ENCODE measurements at places on chromosomes 7 and 10.

- DNase-seq = no peak
These were observed 268.3 kb upstream of the FERD3L start for GRCh38 chr7:19413443-19413965.

- no peak for DNase-seq
These were observed 58.3 kb downstream of the CDK13 start for GRCh38 chr7:40008223-40008815.

DNA sequence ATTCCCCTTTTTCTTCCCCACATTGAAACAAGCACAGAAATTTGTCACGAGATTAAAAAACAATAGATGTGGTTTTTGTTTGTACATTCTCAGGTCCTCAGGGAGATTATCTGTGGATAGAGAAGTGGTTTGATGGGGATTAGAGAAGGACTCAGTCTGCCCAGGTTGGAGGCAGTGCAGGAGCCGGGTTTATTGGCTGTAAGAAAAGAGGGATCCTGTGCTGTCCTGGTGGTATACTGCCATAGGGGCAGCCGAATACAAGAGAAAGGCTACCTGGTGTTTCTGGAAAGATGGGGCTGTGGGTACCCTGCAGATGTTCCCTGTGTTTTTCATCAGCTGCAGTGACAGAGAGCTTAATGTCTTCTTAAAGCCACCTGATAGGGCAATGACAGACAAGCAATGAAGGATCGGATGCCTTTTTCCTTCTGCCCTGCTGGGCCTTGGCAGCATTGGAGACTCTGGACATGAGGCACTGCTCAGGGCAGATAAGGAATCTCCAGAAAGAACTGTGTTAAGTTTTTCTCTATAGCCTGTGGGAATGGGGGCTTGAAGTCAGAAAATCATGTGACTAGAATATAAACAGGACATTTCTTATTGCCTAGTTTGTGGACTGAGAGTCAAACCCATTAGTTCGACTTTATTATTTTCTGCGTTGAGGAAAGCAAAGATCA, 18.1 kb upstream of the GPR141 start:
- DNase-seq = no peak

DNA sequence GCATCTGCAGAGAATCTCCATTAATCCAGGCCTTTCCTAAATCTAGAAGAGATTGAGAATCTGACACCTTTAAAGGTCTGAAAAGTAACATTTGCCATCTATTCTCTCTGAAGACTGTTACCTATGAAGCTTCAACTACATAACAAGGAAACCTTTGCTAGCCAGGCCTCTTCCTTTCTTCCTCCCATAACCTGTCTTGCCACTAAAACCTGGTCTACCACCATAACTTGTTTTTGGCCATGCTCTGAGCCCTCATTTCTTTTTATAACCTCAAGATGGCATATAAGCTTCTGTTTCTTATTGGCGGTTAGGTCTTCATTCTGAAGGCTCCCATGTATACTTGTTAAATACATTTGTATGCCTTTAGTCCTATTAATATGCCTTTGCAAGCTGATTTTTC, 348.4 kb upstream of the MEOX2 start:
- no peak for DNase-seq

- DNase-seq = no peak
These were observed 7.9 kb upstream of the MYL10 start for GRCh38 chr7:101636822-101637623.

DNA sequence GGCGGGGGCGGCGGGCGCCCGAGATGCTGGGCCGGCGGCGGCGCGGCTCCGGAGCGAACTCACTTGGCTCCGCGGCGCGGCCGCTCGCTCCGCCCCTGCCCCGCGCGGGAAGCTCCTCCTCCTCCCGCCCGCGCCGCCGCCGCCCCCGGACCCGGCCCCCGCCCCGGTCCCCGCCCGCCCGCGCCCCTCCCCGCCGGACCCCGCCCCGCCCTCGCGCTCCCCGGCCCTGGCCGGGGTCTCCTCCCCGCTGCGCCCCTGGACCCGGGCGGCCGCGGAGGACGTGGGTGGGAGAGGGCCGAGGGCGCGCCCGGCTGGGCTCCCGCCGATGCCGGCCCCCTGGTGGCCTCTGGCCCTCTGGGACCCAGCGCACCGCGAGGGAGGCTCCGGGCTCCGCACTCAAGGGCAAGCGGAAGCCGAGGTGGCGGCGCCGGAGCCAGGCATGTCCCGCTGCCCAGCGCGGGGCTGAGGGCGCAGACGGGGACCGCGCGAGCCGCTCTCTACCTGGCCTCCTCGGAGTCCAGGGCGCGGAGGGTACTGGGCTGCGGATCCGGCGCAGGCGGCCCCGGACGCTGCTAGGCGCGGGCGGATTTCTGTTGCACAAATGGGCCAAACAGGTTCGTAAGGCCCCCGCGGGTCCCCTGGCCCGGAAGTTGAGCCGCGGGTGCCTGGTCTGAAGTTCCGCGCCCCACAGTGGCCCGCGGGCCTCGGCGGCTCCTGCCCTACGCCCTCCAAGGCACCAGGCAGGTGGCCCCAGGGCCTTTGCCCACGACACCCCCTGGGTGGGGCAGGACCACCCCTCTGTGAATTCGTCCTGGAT, at the start of gene TCERG1L:
TSS of gene TCERG1L (minus strand) at position 61 of the 817 bp plus-strand sequence. CDS start 86 bp downstream, outside the sequence.
- DNase-seq = no peak

GRCh38 chr10:43964486-43964885, 315.8 kb upstream of the ZNF32 start:
- DNase-seq = no peak

DNA sequence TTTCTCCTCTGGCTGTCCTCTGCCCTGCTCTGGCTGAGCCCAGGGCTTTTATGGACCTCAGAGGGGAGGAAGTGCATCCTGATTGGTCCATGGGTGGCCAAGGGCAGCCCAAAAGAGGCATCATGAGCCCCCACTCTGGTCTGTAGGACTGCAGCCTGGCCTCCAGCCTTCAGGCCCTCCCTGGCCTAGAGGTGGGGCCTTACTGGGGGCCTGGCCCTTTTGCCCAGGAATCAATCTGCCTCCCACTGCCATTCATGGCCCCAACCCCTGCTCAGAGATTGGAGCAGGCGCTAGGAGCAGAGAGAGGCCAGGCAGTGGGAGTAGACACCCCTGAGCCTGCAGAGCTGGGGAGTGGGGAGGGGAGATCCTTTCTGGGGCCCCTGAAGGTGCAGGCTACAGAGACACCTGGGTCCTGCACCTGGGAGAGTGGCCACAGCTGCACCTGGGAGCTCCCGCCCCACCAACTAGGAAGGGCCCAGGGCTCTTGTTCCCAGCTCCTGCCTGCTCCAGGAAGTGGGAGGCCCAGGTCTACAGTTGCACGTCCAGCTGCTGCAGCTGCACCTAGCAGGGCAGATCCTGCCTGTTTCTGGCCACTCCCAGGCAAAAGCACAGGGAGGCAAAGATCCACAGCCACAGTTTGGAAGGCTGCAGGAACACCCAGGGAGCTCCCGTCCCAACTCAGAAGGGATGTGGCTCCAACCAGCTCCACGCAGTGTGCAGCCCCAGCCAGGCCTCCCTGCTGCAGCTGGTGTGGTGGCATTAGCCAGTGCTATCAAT, 6.4 kb upstream of the DYNC2I1 start:
- no peak for DNase-seq

DNA sequence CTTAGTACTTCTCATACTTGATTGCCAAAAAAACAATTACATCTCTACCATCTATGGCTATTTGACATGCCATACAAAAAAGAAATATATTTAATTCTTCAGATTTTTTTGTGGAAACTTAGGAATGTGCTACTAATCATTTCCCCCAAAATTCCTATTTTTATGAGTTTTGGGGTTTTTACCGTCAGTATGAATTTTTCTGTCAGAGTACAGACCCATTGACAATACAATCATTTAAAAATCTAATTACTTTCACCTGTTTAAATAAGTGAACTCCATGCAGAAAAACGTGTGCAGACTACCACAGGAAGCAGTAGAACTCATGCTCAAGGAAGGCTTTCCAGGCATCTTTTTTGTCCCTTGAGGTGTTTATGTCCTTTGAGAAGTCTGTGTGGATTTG, 48.8 kb upstream of the FOXP2 start:
- DNase-seq = no peak

DNA sequence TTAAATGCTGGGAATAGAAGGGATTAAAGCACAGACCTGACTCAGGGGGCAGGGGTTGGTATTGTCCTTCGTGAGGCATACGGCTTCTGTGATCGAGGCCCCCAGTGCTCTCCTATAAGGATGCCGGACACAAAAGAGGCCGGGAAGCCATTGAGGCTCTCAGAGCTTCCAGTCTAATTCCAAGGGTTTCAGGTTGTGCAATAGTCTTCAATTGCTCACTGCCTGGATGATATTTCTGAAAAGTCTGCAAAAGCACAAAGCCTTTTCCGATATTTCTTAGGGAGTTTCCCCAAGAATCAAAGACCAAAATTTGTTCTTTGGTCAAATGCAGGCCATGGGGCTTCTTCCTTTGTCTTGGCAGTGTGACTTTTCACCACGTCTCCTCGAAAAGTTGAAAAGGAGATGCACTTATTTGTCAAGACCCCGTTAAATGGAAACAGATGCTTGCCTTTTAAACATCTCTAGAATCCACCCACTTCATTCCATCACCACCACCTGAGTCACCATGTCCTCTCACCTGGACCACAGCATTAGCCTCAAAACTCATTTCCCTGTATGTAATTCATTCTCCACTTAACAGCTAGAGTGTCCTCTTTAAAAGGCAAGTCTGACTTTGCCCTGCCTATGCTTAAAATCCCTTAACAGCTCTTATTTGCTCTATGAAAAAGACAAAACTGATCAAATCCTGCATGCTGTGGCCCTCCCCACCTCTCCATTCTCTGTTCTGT, 134.8 kb upstream of the NAMPT start:
- no peak for DNase-seq
